Upper lobe of left lung (tissue), 6 donors: ENCODE measurements at places on chromosomes 4 and X.
A peak's percentile ranks its signal among the peaks of the same experiment; 100 is the strongest.

DNA sequence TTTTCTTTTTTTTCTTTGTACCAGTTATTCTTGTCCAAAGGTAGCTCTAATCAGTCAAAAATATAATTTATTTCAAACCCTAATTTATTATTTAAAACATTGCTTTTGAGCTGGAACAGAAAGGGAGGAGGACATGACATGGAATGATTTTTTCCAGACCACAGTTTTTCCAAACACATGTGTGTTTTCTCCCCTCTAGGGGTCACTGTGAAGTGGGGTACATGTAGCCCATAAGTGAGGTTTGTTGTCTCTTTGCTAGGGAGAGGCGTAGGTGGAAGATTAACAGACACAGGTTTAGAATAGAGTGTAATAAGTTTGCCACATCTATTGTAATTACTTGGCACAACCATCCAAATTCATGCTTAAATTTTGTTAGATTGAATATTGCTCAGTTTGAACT lies 83.0 kb downstream of the TNIP2 start:
- no peak for DNase-seq

GRCh38 chr4:163595580-163595979 lies 101.1 kb downstream of the TMA16 start:
- no peak for DNase-seq

GRCh38 chr4:41396214-41396613 lies 139.5 kb downstream of the UCHL1 start:
- DNase-seq, result no peak

GRCh38 chr4:53599632-53600031 lies 8.3 kb upstream of the LNX1 start:
- DNase-seq, result no peak

DNA sequence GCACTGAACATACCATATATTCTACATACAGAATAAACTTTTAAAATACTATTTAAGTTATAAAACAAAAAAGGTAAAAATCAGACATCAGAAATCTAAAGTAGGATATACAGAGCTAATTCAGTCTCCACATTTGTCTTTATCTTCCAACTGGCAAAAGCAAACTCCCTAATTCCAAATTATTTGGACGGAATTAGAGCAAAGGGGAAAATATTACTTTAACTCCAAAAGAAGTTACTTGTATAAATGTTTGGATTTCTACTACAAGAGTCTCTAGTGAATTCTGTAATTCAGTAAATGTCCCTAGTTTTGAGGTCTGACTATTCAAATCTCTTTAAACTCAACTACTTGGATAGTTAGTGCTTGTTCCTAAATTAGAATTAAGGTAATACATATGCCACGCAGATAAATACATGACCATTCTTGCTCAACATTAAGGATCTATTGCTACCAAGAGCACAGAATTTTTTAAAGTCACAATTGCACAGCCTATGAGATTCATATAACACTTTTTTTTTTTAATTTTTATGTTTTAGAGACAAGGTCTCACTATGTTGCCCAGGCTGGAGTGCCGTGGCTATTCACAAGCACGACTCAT lies 7.3 kb downstream of the ZNF280C start:
- no peak for DNase-seq

- DNase-seq, result peak; percentile 58
Measured at GRCh38 chr4:154743683-154744340, at the start of gene LRAT. TSS of gene LRAT (plus strand) at chr4:154744000. CDS start at chr4:154744327, 327 bp downstream.

DNA sequence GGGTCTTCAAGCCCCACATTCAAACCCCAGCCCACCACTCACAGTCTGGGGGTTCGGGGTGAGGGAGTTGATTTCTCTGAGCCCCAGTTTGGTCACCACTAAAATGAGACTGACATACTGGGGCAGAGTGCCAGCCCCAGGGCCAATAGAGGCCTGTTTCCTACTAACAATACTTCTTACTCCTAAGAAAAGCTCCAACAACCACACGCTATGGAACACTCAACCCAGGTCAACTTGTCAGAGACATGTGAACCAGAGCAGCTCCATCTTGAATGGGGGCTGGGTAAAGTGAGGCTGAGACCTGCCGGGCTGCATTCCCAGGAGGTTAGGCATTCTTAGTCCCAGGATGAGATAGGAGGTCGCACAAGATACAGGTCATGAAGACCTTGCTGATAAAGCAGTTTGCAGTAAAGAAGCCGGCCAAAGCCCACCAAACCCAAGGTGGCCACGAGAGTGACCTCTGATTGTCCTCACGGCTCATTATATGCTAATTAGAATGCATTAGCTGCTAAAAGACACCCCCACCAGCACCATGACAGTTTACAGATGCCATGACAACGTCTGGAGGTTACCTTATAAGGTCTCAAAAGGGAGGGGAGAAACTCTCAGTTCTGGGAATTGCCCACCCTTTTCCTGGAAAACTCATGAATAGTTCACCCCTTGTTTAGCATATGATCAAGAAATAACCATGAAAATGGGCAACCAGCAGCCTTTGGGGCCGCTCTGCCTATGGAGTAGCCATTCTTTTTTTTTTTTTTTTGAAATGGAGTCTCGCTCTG lies 26.6 kb upstream of the HTRA3 start:
- DNase-seq, result no peak

GRCh38 chrX:22202251-22202650 lies 70.5 kb upstream of the CBLL2 start:
- DNase-seq, result no peak

GRCh38 chr4:102598762-102599374 lies 97.7 kb downstream of the NFKB1 start:
- no peak for DNase-seq

GRCh38 chr4:137425281-137425680 lies 107.0 kb downstream of the PCDH18 start:
- no peak for DNase-seq

- DNase-seq, result no peak
Measured at GRCh38 chr4:25377572-25378436, 741 bp downstream of the ANAPC4 start.

GRCh38 chr4:175813204-175813603 lies 1.1 kb upstream of the GPM6A start:
- no peak for DNase-seq

- DNase-seq, result no peak
Measured at GRCh38 chr4:176545872-176546271, 226.1 kb downstream of the SPCS3 start.

DNA sequence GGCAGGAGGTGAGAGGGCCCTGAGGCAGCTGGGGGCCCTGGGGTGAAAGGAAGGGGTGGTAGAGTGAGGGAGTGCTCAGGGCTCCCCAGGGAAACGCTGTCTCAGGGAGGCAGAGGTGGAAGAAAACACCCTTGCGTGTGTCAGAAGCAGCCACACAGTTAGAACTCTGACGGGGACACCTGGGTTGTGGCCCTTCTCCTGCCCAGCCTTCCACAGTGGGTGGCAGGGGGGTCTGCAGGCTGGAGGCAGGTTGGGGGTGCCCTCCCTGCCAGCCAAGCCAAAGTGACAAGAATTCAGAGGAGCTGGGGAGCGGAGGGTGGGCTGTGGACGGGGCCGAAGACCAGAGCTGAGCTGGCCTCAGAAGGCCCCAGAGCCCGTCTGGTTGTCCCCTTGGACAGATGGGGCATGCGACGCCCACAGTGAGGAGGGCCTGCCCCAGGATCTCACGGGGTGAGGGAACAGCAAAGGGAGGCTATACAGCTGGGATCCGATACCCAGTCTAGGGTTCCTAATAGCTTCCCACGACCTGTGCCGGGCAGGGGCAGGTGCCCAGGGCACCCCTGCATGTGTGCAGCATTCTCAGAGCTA lies 105.2 kb upstream of the ADRA2C start:
- DNase-seq, result peak; percentile 68

DNA sequence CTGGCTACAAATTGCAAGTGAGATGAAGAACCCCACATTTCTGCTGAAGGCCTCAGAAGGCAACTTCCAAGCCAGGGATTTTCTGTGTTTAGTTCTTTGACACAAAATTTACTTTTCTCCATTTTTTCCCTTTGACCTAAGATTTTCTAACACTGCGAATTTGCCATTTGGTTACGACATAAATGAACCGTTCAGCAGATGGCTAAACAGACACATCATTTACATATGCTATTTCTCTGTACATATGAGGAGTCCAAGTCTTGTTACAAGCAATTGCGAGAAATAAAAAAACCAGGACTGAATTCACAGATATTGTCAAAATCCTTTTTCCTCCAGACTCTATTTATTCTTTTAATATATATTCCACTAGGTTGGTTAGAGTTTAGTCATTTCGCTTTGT lies 978.6 kb downstream of the NLGN4X start:
- no peak for DNase-seq

- no peak for DNase-seq
Measured at GRCh38 chr4:3320361-3321023, 27.7 kb downstream of the RGS12 start.

GRCh38 chr4:61079976-61080375 lies 120.2 kb upstream of the ADGRL3 start:
- no peak for DNase-seq

DNA sequence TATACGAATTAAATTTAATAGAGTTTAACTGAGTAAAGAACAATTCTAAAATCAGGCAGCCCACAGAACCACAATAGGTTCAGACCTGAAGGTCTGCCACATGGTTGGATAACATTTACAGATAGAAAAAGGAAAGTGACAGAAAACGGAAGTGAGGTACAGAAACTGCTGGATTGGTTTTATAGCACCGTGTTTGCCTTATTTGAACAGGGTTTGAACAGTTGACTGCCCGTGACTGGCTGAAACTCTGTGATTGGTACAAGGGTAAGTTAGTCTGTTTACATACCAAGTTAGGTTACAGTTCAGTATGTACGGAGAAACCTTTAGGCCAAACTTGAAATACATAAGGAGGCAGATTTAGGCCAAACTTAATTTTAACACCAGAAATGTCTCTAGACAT lies 64.1 kb upstream of the ATXN3L start:
- DNase-seq, result no peak

GRCh38 chr4:100164808-100165760 lies 25.2 kb downstream of the DDIT4L start:
- DNase-seq, result no peak

GRCh38 chr4:187160486-187160885 lies 436.8 kb upstream of the FAT1 start:
- DNase-seq, result no peak

GRCh38 chr4:96375367-96375766 lies 535.5 kb downstream of the PDHA2 start:
- no peak for DNase-seq

- no peak for DNase-seq
Measured at GRCh38 chr4:309807-310206, 4.5 kb upstream of the ZNF732 start.

GRCh38 chrX:47683184-47683828 lies 24.3 kb upstream of the UXT start:
- no peak for DNase-seq

- no peak for DNase-seq
Measured at GRCh38 chr4:151527699-151528098, 118.7 kb downstream of the FHIP1A start.

GRCh38 chrX:135408794-135409193 lies 12.9 kb upstream of the SMIM10L2A start:
- DNase-seq, result no peak

GRCh38 chr4:112436987-112437386 lies 79.0 kb downstream of the NEUROG2 start:
- DNase-seq, result no peak

GRCh38 chr4:138078253-138078652 lies 163.9 kb downstream of the SLC7A11 start:
- no peak for DNase-seq

GRCh38 chr4:152962150-152962549 lies 26.0 kb downstream of the FHDC1 start:
- DNase-seq, result no peak

GRCh38 chr4:147345662-147346061 lies 135.2 kb upstream of the EDNRA start:
- no peak for DNase-seq

DNA sequence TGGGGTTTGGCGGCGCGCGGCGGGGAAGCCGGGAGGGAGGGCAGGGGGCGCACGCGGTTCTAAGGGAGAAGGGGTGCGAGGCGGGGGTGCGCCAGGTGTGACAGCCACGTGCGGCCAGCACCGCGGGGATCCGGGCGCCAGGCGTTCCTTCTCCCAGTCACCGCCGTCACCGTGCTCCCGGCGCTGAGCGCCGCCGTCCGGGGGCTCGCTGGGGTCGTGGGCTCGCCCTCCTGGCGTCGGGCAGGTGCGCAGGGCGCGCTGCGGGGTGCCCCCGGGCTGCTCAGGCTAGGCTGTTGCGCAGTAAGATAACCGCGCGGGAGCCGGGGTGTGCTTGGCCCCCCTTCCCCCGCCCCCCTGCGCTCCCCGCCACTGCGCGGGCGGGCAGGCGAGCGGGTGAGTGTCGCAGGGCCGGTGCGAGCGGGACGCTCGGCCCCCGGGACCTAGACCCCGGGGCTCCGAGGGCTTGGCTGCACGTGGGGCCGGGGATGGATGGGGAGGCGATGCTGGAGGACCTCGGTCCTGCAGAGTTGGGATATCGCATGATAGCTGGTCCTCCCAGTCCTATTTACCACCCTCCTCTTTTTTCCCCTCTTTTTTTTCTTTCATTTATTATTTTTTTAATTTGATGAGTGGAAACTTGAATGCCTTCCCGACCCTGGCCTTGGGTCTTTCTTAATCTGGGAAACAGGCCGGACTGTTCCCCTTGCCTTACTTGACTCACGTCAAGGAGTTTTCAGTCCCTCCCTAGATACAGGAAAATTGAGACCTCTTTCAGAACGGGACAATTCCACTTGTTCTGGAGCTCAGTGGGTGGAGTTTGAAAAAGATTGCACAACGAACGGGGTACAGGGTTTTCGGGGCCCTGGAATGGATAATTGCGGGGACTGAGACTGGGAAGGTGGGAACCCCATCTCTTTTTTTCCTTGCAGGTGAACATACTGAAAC lies 797 bp downstream of the TXLNG start:
- DNase-seq, result peak; percentile 85

- DNase-seq, result no peak
Measured at GRCh38 chr4:87697945-87698344, 47.9 kb downstream of the DMP1 start.

DNA sequence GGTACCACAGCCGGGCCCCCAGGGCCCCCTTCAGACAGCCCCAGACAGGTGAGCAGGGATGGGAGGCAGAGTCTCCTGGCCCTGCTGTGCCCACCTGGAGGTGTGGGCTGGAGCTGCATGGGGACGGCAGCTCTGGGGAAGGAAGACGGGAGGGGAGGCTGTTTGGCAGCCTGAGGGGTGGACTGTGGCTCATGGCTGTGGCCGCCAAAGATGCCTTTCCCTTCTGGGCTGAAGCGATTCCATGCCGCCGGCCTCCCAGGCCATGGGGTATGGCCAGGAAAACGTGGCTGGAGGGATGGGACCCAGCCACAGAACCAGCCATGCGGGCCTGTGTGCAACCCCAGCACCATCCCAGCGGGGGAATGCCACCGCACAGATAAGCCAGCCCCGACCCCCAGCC lies 65.7 kb downstream of the FAM53A start:
- no peak for DNase-seq

GRCh38 chrX:39689376-39690104 lies 408.2 kb downstream of the BCOR start:
- DNase-seq, result no peak

- DNase-seq, result no peak
Measured at GRCh38 chr4:107133965-107134653, 98.0 kb upstream of the DKK2 start.

- DNase-seq, result no peak
Measured at GRCh38 chr4:128322986-128323385, 35.4 kb upstream of the PGRMC2 start.
